ENCODE measurements at places on chromosomes 6 and 20.

DNA sequence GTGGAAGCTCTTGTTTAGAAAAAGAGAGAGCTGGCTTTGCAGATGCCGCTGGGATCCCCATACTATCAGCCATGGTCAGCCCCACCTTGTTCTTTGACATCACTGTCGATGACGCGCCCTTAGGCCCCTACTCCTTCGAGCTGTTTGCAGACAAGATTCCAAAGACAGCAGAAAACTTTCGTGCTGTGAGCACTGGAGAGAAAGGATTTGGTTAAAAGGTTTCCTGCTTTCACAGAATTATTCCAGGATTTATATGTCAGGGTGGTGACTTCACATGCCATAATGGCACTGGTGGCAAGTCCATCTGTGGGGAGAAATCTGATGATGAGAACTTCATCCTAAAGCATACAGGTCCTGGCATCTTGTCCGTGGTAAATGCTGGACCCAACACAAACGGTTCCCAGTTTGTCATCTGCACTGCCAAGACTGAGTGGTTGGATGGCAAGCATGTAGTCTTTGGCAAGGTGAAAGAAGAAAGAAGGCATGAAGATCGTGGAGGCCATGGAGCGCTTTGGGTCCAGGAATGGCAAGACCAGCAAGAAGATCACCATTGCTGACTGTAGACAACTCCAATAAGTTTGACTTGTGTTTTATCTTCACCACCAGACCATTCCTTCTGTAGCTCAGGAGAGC is 2.4 kb upstream of the BLCAP start:
- no peaks in the 10 kb centered on the region for H3K36me3 ChIP-seq
- no peak overlapping the region for H3K4me3 ChIP-seq
- no peak overlapping the region for H3K27ac ChIP-seq
- H3K4me1 ChIP-seq, result peaks cover 26% of the 10 kb centered on the region
- no peak for DNase-seq
- H3K27me3 ChIP-seq, result no peaks in the 10 kb centered on the region

GRCh38 chr20:12394786-12395185 is 477.1 kb downstream of the BTBD3 start:
- H3K27me3 ChIP-seq, result no peaks in the 10 kb centered on the region
- no peaks in the 10 kb centered on the region for H3K36me3 ChIP-seq
- H3K4me3 ChIP-seq, result no peak overlapping the region
- peaks cover 1% of the 10 kb centered on the region for H3K4me1 ChIP-seq

DNA sequence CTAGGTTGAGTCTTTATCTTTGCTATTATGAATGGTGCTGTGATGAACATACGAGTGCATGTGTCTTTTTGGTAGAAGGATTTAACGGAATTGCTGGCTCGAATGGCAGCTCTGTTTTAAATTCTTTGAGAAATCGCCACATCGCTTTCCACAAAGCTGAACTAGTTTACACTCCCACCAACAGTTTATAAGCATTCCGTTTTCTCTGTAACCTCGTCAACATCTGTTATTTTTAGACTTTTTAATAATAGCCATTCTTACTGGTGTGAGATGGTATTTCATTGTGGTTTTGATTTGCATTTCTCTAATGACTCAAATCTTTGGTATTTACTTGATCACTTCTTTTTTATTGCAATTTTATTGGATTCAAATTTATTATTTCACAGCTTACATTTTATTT is 117.4 kb upstream of the HDGFL1 start:
- no peak overlapping the region for H3K27ac ChIP-seq
- no peak overlapping the region for H3K4me3 ChIP-seq
- no peaks in the 10 kb centered on the region for H3K4me1 ChIP-seq
- no peaks in the 10 kb centered on the region for H3K27me3 ChIP-seq
- H3K36me3 ChIP-seq, result no peaks in the 10 kb centered on the region
- DNase-seq, result no peak

GRCh38 chr20:3405139-3405538 is 2.3 kb downstream of the DNAAF9 start:
- peaks cover 6% of the 10 kb centered on the region for H3K27me3 ChIP-seq
- H3K4me3 ChIP-seq, result no peak overlapping the region
- H3K27ac ChIP-seq, result no peak overlapping the region
- no peak for DNase-seq

- H3K27ac ChIP-seq, result no peak overlapping the region
- no peaks in the 10 kb centered on the region for H3K27me3 ChIP-seq
- H3K4me3 ChIP-seq, result no peak overlapping the region
- DNase-seq, result no peak
- H3K4me1 ChIP-seq, result no peaks in the 10 kb centered on the region
Measured at GRCh38 chr6:76881414-76881813, 581.9 kb downstream of the HTR1B start.

Measured in MM.1S (cell line).